ENCODE measurements at places on chromosomes 2 and 18.

DNA sequence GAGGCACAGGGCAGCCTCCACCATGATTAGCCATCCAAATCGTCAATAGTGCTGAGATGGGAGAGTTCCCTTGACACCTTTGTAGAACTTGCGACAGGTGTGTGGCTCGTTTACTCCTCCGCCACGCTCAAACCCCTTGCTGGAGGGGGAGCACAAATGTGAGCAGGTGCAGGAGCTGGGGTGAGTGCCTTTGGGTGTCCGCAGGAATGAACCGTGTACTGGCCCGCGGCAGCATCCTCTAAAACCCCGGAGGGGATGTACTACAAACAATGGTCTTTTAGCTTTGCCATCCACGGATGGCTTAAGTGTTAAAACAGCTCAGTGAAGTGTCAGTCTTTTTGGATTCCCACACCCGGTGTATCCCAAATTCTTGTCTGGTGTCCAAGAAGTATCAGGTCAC lies 21.4 kb upstream of the TDRD15 start:
- no peak for DNase-seq

- DNase-seq, result no peak
These were observed 49.2 kb upstream of the CCDC150 start for GRCh38 chr2:196590286-196590685.

DNA sequence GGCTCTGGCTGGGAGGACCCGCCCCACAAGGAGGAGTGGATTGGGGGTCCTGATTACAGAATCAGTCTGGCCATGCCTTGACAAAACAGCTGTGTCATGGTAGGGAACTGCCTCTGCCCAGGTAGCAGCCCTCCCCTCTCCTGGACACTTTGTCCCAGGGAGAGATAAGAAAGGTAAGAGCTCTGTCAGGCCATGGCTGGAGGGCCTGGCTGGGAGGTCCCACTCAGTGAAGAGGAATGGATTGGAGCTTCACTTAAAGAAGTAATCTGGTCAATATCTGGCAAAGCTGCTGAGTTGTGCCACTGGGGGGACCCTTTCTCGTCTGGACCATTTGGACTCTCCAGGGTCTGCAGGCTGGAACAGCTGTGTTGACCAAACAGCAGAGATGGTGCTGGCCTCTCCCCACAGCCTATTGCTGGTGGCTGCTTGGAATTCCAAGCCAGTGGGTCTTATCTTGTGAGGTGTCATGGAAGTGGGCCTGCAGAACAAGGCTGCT lies 75.4 kb downstream of the EPC2 start:
- no peak for DNase-seq

- DNase-seq, result no peak
These were observed 279.6 kb upstream of the CYP26B1 start for GRCh38 chr2:72427022-72427861.

GRCh38 chr2:52035391-52035790 lies 1003.5 kb upstream of the NRXN1 start:
- no peak for DNase-seq

DNA sequence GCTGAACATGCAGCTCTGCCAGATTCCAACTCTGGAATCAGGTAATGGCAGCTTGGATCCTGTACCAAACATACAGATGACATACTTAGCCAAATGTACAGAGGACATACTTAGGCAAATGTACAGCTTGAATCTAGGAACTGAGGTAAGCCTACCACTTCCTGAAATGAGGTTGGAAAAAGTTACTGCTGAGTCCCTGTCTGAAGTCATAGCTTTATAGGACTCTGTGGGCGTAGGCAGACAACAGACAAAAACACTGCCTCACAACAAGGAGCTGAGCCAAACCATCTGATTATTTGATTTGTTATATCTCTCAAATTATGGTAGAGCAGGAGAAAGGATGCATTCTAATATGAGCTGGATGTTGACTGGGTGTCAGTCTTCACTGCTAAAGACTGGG lies 290.2 kb upstream of the TCF4 start:
- DNase-seq, result no peak

- no peak for DNase-seq
These were observed 154.9 kb downstream of the LNPK start for GRCh38 chr2:175847128-175847527.

- DNase-seq, result no peak
These were observed 12.4 kb downstream of the GALNT5 start for GRCh38 chr2:157269922-157270321.

Data from CD4-positive, alpha-beta T cell (primary cell).